K562 (cell line): ENCODE measurements at places on chromosomes 16 and 17.

DNA sequence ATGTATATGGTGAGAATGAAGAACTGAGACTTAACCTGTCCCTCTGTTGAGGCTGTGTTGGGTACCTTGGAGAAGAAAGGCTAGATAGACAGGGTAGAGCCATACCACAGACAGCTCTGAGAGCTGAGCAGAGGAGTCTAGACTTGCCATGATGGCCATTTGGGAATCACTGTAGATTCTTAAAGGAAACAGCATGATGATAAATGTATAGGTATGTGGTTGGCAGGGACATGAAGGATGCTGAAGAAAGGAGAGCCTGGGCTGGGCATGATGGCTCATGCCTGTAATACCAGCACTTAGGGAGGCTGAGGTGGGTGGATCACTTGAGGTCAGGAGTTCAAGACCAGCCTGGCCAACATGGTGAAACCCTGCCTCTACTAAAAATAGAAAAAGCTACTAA is 114.4 kb upstream of the HAS3 start:
- no peak for DNase-seq

GRCh38 chr16:49622084-49622390 is 233.9 kb downstream of the ZNF423 start:
- no peak for DNase-seq

DNA sequence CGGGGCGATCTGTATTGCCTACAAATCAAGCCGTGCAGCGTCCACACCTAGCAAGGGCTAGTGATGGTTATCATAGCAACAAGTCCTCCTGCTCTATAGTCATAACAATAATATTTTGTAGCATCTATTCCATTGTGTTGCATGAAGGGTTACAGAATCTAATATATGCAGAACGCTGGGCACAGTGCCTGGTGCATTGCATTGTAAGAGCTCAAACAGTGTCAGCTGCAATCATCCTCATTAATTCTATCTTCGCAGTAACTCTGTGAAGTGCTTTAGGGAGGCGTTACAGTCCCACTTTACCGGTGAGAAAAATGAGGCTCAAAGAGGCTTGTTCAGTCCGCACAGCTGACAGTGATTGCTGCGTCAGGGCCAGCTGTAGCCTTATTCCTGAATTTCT is 149.4 kb downstream of the RBFOX1 start:
- no peak for DNase-seq

DNA sequence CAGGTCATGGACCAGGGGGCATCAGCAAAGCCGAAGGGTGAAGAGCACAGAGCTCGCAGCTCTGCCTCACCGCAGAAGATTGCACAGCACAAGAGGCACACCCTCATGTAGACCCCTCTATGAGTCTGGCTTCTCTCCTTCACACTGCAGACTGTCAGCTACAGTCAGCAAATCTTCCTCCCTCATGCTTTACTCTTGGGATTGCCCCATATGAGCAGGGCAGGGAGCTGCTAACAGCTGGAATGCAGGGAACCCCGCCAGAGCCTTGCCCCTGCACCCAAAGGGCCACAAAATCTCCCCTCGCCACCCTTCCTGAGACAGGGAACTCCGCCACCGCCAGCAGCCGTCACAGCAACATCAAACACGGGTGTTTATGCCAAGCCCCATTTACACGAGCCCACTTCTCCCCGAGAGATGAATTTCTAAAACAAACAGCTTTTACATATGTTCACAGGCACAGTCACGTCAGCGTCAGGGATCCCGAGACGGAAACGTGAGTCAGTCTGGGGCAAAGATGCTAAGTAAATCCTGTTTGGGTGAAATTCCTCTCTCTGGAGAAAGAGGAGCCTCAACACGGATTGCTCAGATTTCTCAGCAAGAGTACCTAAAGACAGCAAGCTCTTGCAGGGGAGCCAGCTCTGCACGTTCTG is 121.9 kb downstream of the CDYL2 start:
- DNase-seq: no peak

DNA sequence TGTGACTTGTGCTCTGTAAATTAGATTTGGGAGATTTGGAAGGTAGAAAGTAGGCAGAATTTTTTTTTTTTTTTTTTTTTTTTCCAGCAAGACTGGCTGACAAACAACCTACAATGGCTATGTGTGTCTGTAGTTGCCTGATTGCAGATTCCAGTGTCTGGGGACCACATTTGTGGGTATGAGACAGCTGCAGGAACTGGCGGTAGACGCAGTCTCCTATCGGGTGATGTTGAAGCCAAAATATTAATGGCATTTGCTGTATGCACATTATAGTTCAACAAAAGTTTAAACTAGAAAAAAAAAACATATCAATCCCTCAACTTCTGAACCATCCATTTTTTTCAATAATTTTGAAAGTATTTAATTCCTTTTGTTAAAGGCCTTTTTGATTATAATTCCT is 665.2 kb downstream of the TOX3 start:
- no peak for DNase-seq

- no peak for DNase-seq
Observed at GRCh38 chr16:82801361-82801760, 174.6 kb downstream of the CDH13 start.

- no peak for DNase-seq
Observed at GRCh38 chr17:58527949-58528348, 13.5 kb upstream of the MTMR4 start.

- peak; percentile 72 for DNase-seq
Observed at GRCh38 chr17:49260011-49260816, 29.6 kb upstream of the PHOSPHO1 start.

DNA sequence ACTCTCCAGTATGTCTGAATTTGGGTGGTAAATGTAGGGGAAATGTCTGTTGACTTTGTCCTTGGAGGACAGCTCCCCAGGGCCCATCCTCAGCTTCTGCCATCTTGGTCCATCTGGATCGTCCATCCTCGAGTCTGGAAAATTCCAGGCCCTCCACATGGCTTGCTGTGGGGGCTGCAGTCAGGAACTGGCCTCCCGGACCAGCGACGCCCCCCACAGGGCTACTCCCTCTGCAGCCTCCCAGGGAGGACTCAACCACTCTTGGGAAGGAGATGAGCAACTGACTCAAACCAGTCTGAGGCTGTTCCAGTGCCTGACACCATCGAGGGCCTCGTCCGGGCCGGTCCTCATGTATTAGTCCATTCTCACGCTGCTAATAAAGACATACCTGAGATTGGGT is 5.5 kb upstream of the ZG16B start:
- DNase-seq: no peak
